Activated naive CD8-positive, alpha-beta T cell treated with anti-CD3 and anti-CD28 coated beads, Interleukin-2, amount 50 U/mL, for 16 hours (primary cell): ENCODE measurements at places on chromosomes 13 and 19.

- no peak for DNase-seq
These were observed 63.1 kb upstream of the FRY start for GRCh38 chr13:31968473-31968872.

- DNase-seq, result no peak
These were observed 19.8 kb downstream of the ADPRHL1 start for GRCh38 chr13:113433391-113433916.

- DNase-seq, result no peak
These were observed 1075.2 kb downstream of the PCDH9 start for GRCh38 chr13:66154976-66155375.

GRCh38 chr13:68056816-68057710 lies 826.9 kb upstream of the PCDH9 start:
- no peak for DNase-seq

DNA sequence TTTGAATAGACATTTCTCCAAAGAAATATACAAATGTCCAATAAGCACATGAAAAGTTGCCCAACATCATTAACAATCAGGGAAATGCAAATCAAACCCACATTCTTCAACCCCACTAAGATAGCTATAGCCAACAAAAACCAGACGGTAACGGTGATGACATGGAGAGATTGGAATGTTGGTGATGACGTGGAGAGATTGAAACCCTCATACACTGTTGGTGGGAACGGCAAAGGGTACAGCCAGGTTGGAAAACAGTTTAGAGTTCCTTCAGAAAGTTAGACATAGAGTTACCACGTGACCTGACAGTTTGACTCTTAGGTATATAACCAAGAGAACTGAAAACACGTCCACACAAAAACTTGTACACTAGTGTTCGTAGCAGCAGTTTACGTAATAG lies 48.1 kb downstream of the TNFRSF19 start:
- no peak for DNase-seq

DNA sequence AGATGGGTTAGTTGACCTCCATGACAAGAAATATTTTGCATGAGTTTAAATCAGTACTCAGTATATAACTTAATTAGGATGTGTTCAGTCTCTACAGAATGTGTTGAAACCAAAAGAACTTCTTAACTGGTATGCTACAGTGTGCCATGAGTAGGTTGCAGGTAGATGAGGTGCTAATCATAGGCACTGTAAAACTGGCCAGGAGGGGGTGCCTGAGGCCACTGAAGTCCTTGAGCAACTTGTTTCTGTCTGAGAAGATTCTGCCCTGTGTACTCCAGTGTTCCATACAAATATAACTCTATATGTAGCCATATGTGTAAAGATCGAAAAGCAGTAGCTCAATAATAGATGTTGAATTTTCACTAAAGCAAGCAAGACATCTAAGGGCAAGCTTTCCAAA lies 549.2 kb upstream of the KLF12 start:
- no peak for DNase-seq

GRCh38 chr19:14470031-14470876 lies 4.9 kb downstream of the PTGER1 start:
- DNase-seq, result no peak

GRCh38 chr19:30630289-30631032 lies 258.3 kb downstream of the ZNF536 start:
- no peak for DNase-seq

DNA sequence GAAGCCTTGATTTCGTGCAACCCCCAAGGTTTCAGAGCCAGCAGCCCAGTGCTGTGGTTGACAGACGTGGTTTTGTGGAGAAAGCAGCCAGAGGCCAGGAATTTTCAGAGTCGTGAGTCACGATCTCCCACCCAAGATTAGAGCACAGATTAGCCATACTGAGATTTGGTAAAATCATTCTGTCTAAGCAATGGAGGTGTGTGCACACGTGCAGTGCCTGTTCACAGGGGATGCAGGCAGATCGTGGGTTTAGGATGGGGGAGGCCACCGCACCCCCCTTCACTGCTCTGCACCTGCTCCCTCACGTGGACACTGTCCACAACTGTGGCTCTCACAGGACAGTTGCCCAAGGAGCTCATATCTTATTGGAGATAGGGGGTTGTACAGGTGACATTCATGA lies 46.6 kb upstream of the GPR183 start:
- no peak for DNase-seq

GRCh38 chr19:4575267-4576015 lies 16.0 kb upstream of the SEMA6B start:
- no peak for DNase-seq

DNA sequence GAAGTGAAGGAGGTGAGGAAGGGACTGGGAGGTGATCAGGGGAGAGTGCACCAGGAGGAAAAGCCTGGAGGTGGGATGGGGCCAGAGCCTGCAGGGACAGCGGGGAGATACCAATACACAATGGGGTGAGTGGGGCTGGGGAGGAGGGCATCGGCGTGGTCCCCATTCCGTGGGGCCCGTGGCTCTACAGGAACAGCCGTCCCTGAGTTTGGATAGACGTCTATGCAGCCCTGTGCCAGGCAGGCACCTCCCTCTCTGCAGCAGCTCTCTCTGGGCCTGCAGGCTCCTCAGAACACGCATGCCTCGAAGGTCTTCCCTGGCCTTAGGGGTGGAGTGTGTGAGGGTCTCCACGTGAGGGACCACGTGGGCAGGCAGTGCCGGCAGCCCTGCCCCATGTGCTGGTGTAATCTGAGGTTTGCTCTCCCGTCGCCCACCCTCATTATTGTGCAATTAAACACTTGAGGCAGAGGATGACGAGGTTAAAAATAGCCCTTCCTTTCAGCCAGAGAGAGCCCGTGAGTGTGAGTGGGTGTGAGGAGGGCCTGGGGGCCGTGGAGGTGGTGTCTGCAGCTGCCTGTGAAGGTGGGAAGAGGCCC lies 16.5 kb downstream of the C2CD4C start:
- no peak for DNase-seq

- no peak for DNase-seq
These were observed 3.2 kb downstream of the ERF start for GRCh38 chr19:42251572-42252358.

GRCh38 chr19:3788996-3789778 lies 3.0 kb upstream of the MATK start:
- no peak for DNase-seq

DNA sequence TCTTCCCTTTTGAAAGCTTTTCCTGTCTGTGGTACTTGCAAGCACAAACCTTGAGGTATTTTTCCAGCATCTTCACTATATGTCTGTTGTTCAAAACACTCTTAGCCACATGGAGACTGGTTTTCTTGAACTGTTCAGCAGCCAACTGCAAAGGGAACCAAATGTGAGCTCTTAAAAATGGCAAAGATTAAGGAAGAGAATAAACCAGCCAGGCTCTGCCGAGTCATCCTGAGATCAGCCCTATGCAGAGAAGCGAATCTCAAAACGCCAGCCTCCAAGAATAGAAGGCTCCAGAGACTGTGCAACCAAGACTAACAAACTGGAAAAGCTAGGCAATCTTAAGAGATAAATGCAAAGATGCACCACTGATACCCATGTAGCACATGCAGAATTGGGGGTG lies 20.7 kb downstream of the AKAP8 start:
- no peak for DNase-seq

GRCh38 chr19:46381756-46382345 lies 31.5 kb downstream of the CCDC8 start:
- no peak for DNase-seq

- DNase-seq, result no peak
These were observed 3.0 kb upstream of the KCTD12 start for GRCh38 chr13:76889254-76889653.

GRCh38 chr13:104773775-104774174 lies 1707.6 kb upstream of the SLC10A2 start:
- DNase-seq, result no peak

DNA sequence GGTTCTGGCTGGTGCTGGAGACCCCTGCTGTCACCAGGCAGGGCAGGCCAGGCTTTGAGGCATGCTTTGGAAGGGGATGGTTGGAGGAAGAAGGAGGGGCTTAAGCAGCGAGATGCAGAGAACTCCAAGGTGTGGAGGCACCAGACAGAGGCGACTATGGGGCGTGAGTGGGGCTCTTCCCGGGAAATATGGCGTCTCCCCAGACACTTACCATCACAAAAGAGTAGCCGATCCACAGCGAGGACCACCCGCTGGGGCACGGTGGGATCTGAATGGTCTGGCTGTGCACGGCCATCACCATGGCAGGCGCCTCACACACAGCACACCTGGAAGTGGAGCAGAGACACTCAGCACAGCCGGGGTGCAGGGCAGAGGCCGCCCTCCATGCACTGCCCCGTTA lies 151.9 kb downstream of the COL4A1 start:
- DNase-seq, result no peak

DNA sequence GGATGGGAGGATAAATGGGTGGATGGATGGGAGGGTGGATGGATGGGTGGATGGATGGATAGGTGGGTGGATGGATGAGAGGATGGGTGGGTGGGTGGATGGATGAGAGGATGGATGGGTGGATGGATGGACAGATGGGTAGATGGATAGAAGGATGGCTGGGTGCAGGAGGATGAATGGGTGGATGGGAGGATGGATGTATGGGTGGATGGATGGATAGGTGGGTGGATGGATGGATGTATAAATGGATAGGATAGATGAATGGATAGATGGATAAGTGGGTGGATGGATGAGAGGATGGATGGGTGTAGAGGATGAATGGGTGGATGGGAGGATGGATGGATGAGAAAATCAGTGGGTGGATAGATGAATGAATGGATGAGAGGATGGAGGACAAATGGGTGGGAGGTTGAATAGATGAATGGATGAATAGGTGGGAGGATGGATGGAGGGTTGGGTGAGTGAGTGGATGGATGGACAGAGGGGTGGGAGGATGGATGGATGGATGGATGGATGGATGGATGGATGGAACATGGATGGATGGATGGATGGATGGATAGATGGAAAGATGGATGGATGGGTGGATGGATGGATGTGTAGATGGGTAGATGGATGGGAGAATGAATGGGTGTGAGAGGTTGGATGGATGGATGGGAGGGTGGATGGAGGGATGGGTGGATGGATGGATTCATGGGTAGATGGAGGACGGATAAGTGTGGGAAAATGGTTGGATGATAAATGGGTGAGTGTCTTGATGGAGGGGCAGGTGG lies 35.9 kb upstream of the ONECUT3 start:
- DNase-seq, result no peak

GRCh38 chr13:46121597-46122163 lies 16.8 kb upstream of the CPB2 start:
- DNase-seq, result no peak

DNA sequence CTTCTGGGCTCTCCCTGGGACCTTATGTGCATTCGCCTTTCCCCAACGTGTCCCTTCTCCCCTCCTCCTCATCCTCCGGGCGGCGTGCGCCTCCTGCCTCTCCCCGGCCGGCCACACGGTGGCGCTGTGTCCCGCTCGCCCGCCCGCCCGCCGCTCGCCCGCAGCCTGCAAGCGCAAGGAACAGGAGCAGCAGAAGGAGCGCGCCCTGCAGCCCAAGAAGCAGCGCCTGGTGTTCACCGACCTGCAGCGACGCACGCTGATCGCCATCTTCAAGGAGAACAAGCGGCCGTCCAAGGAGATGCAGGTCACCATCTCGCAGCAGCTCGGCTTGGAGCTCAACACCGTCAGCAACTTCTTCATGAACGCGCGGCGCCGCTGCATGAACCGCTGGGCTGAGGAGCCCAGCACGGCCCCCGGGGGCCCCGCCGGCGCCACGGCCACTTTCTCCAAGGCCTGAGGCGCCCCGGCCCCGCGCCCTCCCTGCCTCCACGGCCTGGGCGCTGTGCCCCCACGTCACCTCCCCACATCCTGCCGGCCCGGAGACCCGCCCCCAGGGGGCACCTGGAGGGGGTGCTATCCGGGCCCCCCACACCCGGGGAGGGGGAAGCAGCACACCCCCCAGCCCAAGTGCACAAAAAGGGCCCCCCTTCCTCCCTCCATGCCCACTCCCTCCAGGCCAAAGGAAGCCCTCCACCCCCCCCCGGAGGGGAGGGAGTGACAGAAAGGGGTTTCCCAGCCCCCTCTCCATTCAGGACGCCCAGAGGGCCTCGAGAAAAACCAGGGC lies 21.9 kb downstream of the ONECUT3 start:
- no peak for DNase-seq

DNA sequence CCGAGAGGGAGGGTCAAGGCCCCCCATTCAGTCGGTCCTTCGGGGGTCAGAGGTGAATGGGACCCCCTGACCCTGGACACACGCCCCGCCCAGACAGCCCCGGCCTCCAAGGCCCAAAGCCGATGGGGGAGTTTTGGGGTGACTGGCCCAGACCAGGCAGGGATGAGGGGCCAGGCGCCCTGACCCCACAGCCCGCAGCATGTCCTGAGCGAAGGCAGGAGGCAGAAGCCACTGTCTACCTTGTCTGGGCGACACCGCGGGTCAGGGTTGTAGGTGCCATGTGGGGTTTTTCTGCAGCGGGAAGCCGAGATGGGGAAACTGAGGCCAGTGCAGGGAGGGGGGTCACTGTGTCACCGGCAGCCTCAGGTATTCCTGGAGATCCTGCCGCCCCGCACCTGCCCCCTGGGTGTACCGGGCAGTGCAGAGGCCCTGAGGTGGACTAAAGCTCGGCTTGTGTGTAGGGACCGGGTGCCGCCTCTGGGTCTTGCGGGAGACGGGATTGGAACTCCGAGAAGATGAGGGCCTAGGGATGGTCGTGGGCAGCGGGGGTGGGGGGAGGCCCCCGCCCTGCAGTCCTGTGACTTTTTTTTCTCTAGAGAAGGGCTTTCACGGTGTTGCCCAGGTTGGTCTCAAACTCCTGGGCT lies 8.5 kb downstream of the ARID3A start:
- no peak for DNase-seq

- DNase-seq, result no peak
These were observed 11.6 kb upstream of the MZF1 start for GRCh38 chr19:58584498-58585441.

- no peak for DNase-seq
These were observed 36.6 kb downstream of the ZSWIM4 start for GRCh38 chr19:13831537-13832467.

DNA sequence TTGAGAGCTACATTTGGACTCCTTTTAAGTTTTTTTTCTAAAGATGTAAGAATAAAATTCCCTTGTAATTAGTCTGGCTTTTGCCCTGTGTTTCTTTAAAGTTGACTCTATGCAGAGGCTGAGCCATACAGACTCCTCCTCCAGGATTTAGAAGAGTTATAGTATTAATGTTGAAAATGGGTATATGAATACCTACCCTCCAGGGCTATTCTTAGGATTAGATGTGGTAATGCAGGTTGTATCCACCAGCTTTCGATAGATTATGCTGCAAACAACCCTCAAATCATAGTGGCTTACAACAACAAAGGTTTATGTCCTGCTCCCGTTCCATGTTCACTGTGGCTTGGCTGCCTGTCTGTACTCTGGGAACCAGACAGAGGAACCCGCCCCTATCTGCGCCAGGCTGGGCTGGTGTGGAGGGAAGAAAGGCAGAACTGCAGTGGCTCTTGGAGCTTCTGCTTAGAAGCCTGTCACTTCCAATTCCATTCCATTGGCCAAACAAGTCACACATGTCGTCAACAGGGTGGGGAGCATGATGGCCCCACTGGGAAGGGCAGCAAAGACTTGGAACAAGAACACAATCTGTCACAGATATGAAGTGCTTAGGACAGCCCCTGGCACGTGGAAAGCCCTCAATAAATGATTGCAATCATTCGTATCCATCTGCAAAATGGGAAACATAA lies 290.8 kb downstream of the FOXO1 start:
- no peak for DNase-seq
